ENCODE measurements at places on chromosomes 4 and X.

DNA sequence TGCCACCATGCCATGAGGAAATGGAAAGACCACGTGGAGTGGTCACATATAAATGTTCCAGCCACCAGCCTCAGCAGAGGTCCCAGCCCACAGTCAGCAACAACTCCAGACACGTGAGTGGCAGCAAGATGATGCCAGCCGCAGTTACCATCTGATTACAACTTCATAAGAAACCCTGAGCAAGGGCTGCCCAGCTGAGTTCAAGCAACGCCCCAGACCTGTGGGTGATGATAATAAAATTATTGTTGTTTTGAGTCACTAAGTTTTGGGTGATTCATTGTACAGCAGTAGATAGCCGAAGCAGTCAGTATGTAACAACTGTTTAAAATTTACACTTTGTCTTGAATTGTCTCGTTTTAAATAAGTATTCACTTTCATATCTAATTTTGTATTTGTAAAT is 5.8 kb upstream of the CCNG2 start:
- DNase-seq: no peak

GRCh38 chrX:16208601-16209000 is 41.3 kb downstream of the MAGEB17 start:
- no peak for DNase-seq

GRCh38 chrX:38890326-38890725 is 89.1 kb downstream of the MID1IP1 start:
- DNase-seq: no peak

- no peak for DNase-seq
These were observed 87.3 kb downstream of the GPR143 start for GRCh38 chrX:9678215-9678965.

- no peak for DNase-seq
These were observed 10.7 kb upstream of the FNIP2 start for GRCh38 chr4:158758142-158758541.

DNA sequence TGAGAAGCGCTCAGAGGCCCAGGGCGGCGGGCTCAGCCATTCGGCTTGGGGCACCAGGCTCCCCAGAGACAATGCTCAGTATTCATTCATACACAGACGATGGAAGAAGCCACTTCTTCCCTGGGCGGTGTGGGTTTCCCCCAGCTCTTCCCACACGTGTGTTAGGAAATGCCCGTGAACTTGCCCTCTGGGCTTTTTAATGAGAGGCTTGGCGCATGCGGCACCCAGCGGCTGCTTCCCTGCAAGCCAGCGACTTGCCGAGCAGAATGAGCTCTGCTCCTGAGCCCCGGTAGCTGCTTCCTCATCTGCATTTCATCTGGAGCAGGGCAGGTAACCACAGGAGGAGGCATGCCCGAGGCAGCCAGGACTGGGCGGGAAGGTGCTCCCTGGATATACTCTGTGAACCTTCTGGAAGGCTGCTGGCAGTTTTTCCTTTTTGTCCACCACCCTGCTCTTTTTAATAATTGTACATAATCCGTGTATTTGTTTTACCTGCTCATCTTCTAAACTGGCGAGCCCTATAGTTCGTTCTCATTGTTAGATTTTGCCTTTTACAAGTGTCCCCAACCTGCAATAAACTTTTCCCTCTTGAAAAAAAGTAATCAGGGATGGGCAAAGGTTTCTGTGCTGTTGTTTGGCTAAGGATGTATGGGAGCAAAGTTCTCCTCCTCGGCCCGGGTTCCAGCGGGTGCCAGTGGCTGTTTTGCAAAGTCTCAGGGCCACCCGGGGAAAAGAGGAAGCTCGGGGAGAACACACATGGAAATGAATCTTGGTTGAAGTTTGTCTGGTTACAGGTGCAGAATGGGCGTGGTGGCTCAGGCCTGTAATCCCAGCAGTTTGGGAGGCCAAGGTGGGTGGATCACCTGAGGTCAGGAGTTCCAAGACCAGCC is 178.8 kb downstream of the DCLK2 start:
- DNase-seq: no peak

- DNase-seq: no peak
These were observed 167.3 kb upstream of the VEGFC start for GRCh38 chr4:176959980-176960379.

- DNase-seq: no peak
These were observed 215.4 kb downstream of the KDR start for GRCh38 chr4:54909961-54910360.

GRCh38 chr4:88599714-88600113 is 7.4 kb downstream of the HERC3 start:
- DNase-seq: no peak

DNA sequence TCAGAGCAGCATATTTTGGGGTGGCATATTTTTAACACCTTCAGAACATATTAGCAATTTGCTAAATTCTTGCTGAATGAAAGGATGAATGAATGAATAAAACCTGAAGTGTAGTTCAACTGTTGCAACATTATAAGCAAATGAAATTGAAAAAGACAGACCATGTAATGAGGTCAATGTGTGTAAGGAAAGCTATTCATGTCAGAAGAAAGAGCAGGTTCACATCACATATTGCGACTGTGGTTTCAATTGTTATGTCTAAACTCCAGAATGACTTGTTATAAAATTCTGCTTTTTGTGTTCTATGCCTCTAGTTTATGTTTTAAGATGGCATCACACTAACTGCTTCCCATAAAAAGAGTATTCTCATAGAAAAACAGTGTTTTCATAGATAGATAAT is 32.9 kb upstream of the DSPP start:
- DNase-seq: no peak

All from CD4-positive, alpha-beta T cell treated with Interleukin-1 beta for 1 hour (primary cell).